ENCODE measurements at places on chromosomes 2 and 18.

DNA sequence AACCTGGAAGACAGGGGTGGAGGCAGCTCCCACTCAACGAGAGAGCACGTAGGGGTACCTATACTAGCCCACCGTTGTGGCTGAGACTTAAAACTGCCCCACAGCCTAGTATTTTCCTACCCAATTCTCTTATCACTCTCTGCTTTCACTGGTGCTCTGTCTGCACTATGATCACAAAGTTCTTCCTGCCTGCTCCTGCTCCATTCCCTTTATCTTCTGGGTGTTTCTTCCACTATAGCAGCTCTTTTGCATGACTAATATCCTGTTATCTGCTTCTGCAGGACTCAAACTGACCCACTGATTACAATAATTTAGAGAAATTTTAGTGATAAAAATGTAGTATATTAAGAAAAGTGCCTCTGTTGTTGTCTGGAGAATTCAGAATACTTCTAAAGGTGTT lies 184.8 kb downstream of the LRP1B start:
- DNase-seq = no peak

DNA sequence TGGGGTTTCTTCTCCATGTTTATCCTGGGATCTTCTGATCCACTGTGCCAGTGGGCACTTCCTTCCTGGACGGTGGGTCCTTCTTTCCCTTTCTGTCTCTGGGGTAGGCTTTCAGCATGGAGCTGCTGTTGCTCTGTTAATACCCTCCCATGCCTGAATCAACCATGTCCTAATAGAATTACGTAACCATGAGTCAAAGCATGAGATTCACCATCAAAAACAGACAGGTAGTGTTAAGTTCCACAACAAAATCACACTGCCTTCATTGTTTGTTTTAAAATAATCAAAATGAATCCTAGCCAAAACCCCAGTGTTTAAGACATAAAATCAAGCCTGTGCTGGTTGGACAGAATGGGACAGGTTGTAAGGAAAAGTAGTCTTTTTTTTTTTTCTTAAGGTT lies 37.5 kb downstream of the GNAL start:
- no peak for DNase-seq

DNA sequence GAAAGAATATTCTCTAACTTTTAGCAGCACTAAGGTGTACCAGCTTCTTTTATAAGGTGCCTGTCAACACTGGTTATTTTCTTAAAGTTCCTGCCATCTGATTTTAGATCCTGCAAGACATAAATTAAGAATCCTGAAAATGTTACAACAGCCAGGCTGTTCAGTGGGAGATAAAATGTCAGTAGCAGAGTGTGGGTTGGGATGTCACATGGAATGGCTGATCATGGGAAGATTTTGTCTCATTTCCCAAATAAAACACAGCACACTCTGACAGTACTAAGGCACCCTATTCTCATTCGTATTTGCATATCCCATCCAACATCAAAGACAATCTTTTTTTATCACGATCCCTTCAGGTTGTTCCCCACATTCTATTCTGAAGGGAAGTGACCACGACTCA lies 2.4 kb upstream of the COX7A2L start:
- DNase-seq = no peak

GRCh38 chr18:3679241-3679640 lies 229.3 kb downstream of the TGIF1 start:
- no peak for DNase-seq
